Stimulated activated CD8-positive, alpha-beta memory T cell treated with anti-CD3 and anti-CD28 coated beads, Interleukin-7, amount 100 ng/mL, for 48 hours (primary cell): ENCODE measurements at places on chromosomes 16 and 17.

GRCh38 chr17:41917679-41918313 is 955 bp downstream of the ACLY start:
- peak; percentile 9 for DNase-seq

GRCh38 chr17:8016632-8017424 is 14.4 kb downstream of the GUCY2D start:
- peak; percentile 37 for DNase-seq

DNA sequence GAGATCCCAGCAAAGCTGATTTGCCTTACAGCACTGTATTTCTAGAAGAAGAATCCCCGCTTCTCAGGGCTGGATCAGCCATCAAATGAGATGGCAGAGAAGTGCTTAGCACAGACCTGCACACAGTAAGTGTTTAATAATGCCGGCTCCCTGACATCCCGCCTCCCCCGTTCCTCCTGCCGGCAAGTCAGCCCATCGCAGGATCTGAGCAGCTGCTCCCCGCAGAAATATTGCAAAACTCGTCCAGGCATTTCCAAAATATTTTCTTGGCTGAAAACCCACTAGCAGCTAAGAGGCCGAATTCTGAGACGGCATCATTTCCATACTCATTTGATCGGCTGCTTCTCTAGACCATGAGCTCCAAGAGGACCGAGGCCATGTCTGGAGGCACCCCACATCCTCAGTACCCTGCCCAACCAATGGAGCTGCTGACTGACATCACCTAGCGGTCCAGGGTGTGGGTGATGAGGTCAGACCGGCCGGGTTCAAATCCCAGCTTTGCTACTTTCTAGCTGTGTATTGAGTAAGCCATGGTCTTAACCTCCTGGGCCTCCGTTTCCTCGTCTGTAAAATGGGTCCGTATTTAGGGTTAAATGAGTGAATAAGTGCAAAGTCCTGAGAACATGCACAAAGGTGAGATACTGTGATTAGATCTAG is 251.5 kb downstream of the KATNIP start:
- DNase-seq = no peak

- no peak for DNase-seq
These were observed 5.4 kb downstream of the LRRC75A start for GRCh38 chr17:16486373-16487250.

- no peak for DNase-seq
These were observed 34.5 kb upstream of the TMC5 start for GRCh38 chr16:19382887-19383816.

DNA sequence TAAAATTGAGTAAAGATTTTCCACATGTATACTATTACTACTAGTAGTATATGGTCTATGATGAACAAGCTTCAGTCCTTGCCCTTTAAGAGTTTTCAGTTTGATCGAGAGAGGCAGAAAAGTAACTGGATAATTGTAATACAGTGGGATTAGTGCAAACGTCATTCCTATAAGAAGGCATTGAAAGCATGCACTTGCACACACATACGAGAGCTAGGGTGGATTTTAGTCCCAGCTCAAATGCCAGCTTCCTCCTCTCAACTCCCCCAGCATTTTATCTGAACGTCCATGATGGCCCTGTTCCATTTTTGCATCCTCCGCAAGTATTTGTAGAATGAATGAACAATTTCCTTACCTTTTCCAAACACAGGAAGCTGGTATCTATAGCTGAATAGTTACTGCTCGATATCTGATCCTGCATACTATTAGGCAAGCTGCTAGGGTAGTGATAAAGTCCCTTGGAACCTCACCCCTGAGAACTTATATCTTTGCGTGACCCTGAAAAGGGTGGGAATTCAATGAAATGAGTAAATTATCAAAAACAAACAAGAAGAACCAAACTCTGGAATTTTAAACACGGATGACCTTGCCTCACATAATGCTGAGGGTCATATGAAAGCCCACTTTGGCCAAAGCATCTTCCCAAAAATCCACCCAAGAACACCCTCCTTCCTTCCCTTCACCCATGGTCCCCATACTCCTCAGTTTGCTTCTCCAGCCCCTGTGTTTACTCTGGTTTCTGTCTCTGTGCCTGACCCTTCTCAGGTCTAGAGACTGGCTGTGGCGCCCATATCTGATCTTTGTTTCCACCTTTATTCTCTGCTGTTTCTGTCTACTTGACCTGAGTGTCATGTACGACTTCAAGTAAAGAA is 60.5 kb downstream of the TMEM100 start:
- no peak for DNase-seq

DNA sequence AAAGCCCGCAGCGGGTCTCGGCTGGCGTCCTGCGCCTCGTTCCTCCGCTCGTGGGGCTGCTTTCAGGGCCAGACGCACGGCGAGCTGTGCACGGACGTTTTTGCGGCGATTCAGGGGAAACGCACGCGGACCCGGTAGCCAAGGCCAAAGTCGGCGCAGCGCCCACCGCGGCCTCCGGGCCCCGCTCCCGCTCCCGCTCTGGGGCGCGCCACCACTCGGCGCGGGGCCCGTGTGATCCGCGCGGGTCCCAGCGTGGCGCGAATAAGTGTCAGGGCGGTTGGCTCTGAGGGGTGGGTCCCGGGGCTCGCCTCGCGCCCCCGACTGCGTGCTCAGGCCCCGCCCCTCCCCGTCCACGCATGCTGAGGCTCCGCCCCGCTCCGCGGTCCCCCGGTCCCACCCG is 694 bp upstream of the TBCD start:
- no peak for DNase-seq

- no peak for DNase-seq
These were observed 711.8 kb downstream of the WWOX start for GRCh38 chr16:78811247-78811646.

DNA sequence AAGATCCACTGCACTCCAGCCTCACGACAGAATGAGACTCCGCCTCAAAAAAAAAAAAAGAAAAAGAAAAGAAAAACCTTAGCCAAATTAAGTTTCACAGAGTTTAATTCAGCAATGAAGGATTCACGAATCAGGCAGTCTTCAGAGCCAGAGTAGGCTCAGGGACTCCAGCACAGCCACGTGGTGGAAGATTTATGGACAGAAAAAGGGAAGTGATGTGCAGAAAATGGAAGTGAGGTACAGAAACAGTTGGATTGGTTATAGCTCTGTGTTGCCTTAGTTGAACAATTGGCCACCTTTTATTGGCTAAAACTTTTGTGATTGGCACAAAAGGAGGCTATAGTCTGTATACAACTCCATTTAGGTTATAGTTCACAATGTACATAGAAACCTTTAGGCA is 256.6 kb downstream of the HS3ST3B1 start:
- no peak for DNase-seq

- no peak for DNase-seq
These were observed 15.9 kb upstream of the TRPV3 start for GRCh38 chr17:3573246-3574100.
